ENCODE measurements at places on chromosomes 2 and 18.

DNA sequence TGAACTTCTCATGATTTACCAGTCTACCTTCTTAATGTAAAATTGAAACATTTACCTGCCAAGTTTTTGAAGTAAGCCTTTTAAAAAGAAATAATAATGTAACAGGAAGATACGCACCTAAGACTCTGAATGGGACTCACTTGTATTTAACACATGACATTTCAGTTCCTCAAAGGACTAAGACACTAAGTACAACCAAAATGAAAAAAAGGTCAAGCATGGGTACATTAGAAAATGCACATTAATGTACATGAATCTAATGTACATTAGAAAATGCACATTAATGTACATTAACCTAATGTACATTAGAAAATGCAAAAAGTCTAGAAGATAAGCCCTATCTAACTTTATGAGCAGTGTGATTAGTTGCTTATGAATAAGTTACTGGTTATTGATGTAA lies 69.3 kb upstream of the FZD5 start:
- DNase-seq: no peak

GRCh38 chr2:86033751-86034692 lies 71.7 kb downstream of the POLR1A start:
- no peak for DNase-seq

GRCh38 chr2:130389358-130389757 lies 33.5 kb downstream of the PTPN18 start:
- DNase-seq: no peak

- DNase-seq: no peak
Observed at GRCh38 chr2:207952564-207953345, 72.6 kb downstream of the PLEKHM3 start.

- no peak for DNase-seq
Observed at GRCh38 chr2:186431306-186431705, 54.8 kb upstream of the ZC3H15 start.

DNA sequence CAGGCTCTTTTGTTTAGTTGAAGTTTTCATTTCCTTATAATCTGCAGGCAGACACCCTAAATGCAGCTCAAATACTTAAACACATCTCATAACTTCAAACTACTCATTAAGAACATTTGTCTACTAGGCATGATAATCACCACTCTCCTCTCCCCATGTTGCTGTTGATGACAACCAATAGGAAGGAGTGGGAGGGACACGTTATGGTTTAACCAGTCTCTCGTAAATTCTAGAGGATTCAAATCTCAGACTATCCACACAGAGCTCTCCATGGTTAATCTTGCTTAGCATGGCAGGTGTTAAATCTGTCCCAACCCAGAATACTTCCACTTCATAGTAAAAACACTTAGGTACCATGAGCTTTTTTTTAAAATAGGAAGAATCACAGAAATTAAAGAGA lies 127.4 kb upstream of the AQP4 start:
- DNase-seq: no peak

GRCh38 chr2:56444339-56444738 lies 260.5 kb downstream of the CCDC85A start:
- DNase-seq: peak; percentile 5

DNA sequence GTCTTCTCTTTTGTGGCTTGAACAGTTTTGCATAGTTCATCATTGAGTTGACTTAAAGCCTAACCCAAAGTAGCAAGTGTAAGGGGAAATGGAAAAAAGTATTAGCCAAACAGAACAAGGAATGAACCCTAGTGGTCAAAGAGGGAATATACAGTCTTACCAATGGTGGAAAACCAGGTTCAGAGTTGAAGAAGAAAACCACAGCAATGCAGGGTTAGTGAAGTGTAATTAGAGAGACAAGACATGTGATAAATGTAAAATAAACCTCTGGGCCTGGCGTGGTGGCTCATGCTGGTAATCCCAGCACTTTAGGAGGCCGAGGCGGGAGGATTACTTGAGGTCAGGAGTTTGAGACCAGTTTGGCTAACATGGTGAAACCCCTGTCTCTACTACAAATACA lies 2.4 kb downstream of the TTN start:
- no peak for DNase-seq
